GM23338 (cell line): ENCODE measurements at places on chromosomes 13 and 19.
A peak's percentile ranks its signal among the peaks of the same experiment; 100 is the strongest.

GRCh38 chr19:49440439-49441209 lies 703 bp downstream of the SLC17A7 start:
- DNase-seq: no peak

- DNase-seq: no peak
Measured at GRCh38 chr13:58906329-58907007, 1257.3 kb downstream of the DIAPH3 start.

DNA sequence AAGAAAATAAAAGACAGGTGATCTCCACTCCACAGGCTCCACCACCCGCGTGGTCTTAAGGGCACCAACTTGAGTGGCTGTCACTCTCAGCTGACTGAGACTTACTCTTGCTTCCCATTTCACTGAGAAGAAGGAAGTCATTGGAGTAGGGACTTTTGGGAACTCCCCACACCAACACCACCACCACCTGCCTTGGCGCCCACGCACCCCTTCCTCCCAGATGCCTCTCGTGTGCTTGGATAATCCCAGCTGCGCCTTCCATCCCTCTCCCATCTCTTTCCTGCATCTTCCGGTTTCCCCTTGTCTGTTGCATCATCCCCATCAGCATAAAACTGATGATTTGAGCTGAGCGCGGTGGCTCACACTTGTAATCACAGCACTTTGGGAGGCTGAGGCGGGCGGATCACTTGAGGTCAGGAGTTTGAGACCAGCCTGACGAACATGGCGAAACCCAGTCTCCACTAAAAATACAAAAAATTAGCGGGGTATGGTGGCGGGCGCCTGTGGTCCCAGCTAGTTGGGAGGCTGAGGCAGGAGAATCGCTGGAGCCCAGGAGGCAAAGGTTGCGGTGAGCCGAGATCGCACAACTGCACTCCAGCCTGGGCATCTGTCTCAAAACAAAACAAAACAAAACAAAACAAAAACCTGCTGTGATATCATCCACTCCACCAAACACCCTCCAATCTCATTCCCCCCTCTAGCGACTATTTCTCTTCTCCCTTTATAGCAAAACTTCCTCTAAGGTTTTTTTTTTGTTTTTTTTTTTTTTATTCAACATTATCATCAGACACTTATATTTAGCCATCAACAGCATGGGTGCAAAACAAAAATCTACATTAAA lies 25.5 kb downstream of the AP2S1 start:
- no peak for DNase-seq

DNA sequence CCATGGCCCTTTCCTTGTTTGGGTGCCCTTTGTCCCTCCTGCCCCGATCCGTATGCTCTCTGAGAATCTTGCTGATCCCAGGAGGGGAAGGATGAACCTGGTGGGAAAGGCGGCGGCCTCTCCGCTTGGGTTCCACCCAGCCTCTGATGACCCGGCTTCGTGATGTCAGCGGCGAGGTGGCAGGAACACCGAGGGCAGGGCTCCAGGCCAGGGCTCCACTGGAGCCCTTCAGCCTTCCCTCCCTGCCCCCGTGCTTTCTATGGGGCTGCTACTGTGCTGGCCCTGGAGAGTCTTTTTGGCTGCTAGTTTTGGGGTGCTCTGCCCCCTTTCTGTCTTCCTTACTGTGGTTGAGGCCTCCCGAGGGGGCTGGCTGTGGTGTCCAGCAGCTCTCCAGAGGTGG lies 11.9 kb upstream of the LIN7B start:
- DNase-seq: no peak

DNA sequence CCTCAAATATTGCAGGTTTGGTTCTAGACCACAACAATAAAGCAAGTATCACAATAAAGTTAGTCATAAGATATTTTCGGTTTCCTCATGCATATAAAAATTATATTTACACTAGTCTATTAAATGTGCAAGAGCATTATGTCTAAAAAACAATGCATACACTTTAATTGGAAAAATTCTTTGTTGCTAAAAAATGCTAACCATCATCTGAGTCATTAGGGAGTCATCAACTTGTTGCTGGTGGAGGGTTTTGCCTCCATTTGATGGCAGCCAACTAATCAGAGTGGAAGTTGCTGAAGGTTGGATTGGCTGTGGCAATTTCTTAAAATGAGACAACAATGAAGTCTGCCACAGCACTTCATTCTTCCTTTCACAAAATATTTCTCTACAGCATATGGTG lies 422.3 kb upstream of the GPC6 start:
- no peak for DNase-seq

DNA sequence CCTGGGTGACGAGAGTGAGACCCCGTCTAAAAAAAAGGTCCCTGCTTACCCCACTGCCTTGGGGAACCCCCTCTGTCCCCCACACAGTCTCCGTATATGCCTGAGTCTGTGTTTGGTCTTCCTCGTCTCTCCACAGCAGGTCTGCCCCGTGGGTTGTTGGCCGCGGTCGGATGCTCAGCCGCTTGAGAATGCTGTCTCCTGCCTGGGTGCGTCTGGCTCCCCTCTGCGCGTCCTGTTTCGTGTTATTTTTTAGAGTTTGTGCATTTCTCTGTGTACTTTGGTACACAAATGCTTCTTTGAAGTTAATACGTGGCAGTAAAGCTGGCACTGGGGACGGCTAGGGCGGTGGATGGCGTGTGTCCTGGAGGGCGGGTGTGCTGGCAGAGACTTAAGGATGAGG lies 34.9 kb downstream of the KDM4B start:
- DNase-seq: no peak

GRCh38 chr19:40303765-40304164 lies 18.6 kb upstream of the AKT2 start:
- DNase-seq: no peak

DNA sequence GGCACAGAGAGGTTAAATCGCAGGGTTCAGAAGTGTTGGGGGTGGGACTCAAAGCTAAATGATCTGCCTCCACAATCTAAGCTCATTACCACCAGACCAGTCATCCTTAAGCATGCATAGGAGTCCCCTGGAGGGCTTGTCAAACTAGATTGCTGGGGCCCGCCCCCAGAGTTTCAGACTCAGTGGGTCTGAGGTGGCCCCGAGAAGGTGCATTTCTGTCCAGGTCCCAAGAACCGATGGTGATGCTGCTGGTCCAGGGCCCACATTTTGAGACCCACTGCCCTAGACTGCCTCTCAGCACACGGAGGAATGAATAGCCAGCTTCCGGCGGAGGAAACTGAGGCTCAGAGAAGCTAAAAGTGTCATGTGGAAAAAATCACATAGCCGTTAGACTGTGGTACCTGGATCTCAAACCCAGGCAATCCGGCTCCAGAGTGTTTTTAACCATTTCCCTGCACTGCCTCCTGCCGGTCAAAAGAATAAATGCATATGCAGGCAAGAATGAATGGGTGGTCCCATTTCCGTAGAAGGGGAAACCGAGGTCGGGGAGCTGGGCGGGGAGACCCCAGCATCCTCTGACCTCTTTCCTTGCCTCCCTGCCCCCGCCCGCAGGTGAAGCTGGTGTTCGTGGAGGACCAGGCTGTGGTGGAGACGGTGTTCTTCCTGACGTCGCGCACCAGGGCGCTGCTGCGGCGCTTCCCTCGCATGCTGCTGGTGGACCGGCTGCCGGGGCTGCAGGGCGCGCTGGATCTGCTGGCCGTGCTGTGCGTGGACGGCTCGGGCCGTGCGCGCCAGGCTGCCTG lies 23.8 kb downstream of the ZSWIM9 start:
- DNase-seq: peak; percentile 76

GRCh38 chr13:21243045-21243897 lies 66.8 kb downstream of the MRPL57 start:
- DNase-seq: no peak

DNA sequence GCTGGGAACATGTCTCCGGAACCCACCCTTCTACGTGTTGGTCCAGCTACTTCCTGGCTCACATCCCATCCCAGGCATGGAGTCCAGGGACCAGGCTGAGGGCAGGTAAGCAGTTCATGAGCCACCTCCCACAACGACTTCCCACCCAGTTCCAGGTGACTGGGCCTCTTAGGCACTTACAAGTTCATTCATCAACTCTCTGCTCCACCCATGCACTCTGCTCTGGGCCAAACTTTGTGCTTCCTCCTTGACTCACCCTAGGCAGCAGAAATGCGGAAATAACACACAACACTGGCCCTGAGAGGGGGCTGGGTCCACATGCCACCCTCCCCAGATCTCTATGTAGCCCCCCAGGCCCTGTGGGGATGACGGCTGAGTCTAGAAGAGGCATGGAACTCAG lies 20.5 kb downstream of the IQCN start:
- no peak for DNase-seq

- DNase-seq: no peak
Measured at GRCh38 chr13:112171570-112171965, 104.6 kb downstream of the SOX1 start.

GRCh38 chr13:114236227-114236626 lies 1.5 kb downstream of the CDC16 start:
- DNase-seq: no peak

DNA sequence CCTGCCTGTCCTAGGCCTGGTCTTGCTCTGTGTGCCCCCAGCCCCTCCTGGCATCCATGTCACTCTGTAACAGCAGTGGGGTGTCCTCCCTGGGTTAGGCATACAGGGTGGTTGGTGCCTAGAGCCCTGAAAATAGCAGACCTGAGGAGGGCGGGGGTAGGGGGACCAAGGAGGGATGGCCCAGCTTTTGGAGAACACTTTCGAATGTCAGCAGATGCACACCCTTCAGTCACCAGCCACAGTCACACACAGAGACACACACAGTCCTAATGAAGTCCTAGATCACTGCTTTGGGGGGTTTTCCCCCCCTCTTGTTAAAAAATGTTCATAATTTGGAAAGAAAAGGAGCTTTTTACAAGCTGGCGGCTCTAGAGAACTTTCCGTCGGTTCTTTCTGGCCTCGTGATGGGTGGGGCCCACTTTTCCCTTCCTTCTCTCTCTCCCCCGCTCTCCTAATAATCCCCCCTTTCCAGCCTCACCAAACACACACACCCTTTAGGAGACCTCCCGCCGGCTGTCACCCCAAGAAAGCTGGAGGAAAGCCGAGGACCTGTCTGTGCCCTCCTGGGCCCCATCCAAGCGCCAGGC lies 47.9 kb downstream of the LYL1 start:
- no peak for DNase-seq

- DNase-seq: peak; percentile 96
Measured at GRCh38 chr19:50204811-50205675, 1.6 kb downstream of the MYH14 start.

- no peak for DNase-seq
Measured at GRCh38 chr19:34274827-34275625, 20.7 kb downstream of the GARRE1 start.

DNA sequence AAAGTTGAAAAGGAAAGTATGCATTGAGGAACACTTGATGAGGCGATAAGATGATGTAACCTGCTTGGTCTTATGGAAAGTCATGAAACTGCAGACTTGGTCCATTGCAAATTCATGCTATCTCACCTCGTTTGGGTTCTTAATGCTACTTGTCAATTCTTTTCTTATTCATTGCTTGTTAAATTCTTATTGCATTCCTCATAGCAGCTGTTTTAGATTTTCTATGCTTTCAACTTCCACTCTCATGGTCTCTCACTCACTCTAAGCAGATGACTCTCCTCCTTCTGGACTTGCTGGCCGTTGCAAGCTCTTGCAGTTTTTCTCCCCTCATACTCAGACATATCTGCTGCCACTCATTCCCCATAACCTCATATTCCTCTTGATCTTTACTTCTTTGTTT lies 67.8 kb upstream of the CSNK1A1L start:
- peak; percentile 28 for DNase-seq

DNA sequence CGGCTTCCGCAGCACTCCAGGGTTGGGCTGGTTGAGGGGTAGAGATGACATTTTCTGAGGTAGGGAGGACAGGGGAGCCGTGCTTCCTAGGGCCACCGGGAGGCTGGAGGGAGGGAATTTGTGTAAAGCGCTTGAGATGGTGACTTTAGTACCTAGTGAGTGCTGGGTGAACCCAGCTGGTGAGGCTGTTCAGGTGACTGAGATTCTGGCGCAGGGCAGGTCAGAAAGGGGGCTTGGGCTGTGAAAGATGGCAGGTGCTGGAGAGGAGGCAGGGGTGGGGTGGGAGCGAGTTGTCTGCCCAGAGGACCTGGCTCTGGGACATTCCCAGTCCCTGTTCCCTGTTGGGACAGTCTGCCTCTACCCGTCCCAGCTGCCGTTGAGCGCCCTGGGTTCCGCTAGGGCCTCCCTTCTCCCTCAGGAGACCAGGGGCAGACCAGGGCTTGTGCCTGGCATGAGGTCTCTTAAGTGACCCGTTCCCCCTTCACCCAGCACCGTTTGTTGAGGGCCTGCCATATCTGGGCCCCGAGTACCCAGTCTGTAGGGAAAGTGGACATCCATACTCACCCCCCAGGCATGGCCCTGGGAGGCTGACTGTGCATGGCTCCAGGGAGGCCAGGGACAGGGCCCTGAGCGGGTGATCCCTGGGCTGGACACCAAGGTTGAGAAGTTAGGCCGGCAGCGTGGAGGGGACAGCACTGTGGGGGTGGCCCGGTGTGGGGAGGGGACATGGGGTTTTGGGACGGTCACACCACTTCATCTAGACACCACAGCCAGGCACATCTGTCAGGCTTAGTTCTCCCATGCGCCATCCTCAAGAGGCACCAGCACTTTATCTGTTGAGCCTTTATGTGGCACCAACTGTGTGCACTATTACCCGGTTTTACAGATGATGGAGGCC lies 5.0 kb downstream of the PTOV1 start:
- DNase-seq: no peak

- DNase-seq: no peak
Measured at GRCh38 chr13:23081901-23082300, 98.9 kb upstream of the SGCG start.

- peak; percentile 100 for DNase-seq
Measured at GRCh38 chr19:54464044-54464629, 559 bp upstream of the LENG9 start.

- peak; percentile 98 for DNase-seq
Measured at GRCh38 chr19:53389978-53390377, 5.0 kb upstream of the ZNF765 start.

GRCh38 chr19:17499648-17500446 lies 11.6 kb upstream of the PGLS start:
- peak; percentile 57 for DNase-seq

DNA sequence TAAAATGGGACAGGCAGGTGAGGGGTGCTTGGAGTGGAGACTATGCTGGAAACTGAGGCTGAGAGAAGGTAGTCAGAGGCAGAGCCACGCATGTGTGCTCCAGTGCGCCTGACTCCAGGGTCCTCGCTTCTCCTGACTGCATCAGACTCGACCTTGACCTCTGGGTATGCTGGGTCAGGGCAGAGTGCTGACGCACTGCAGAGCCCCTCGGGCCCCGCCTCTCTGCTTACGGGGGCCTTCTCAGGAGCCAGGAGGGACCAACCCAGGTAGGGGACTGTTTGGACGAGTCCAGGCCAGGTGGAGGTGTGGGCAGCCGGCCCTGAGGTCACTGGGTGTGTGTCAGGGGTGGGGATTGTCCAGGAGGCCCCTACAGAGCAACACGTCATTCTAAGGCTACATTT lies 22.9 kb upstream of the SLC7A10 start:
- DNase-seq: no peak

GRCh38 chr13:98488736-98489135 lies 88.2 kb downstream of the STK24 start:
- DNase-seq: no peak

- no peak for DNase-seq
Measured at GRCh38 chr13:23776698-23777574, 112.3 kb downstream of the MIPEP start.

GRCh38 chr13:99778500-99778899 lies 193.1 kb downstream of the ZIC5 start:
- DNase-seq: no peak

GRCh38 chr13:33797622-33798021 lies 20.3 kb upstream of the RFC3 start:
- no peak for DNase-seq

GRCh38 chr19:38047641-38048040 lies 140.6 kb downstream of the SIPA1L3 start:
- DNase-seq: no peak
